RPMI8226 (cell line): ENCODE measurements at places on chromosomes 6 and 20.

GRCh38 chr20:48782901-48783308, 44.9 kb downstream of the PREX1 start:
- DNase-seq, result no peak

GRCh38 chr6:14276071-14276470, 158.5 kb downstream of the CD83 start:
- no peak for DNase-seq

- DNase-seq, result no peak
These were observed 45.0 kb downstream of the PHACTR1 start for GRCh38 chr6:12761376-12762115.

DNA sequence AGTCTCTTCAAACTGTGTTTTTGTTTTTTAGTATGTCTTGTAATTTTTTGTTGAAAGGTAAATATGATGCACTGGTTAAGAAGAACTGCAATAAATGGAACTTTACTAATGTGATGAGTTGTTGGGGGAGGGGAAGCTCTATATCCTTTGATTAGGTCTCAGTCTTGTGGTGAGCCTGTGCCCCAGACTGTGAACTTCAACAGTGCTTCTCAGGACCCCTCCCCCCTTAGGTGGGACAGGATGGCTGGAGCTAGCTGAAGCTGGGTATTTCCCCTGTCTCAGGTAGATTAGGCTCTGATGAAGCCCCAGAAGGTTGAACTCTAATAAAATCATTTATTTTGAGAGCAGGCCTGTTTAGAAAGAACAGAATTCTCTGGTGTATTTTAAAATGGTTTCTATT, 31.4 kb upstream of the TASP1 start:
- DNase-seq, result no peak

GRCh38 chr6:374956-375355, 16.6 kb upstream of the IRF4 start:
- no peak for DNase-seq

DNA sequence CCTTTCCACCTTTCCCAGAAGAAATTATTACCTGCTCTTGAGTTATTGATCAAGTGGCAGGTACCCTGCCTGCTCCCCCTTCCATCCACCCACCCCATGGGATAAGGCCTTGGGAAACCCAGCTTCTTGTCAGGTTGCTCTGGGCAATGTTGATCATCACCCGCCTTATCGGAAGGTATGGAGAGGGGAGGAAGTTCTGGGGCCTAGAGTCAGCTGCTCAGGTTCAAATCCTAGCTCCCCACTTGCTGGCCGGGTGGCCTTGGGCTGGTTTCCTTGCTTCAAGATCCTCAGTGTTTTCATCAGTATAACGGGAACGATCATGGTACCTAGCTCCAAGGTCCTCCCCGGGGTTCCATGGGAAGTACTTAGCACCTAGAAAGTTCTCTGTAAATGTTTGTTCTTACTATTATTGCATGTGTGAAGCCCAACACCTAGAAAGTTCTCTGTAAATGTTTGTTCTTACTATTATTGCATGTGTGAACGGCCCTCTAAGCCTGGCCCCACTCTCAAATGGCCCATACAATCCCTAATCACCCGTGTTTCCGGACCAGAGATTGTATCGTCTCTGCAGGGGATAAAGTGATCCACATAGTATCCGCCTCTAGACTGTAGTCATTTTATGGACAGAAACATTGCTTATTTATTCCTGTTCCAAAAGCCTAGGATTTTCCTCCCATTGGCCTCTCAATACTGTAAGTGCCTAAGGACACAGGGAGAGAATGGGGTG, 1.1 kb upstream of the PREX1 start:
- no peak for DNase-seq

DNA sequence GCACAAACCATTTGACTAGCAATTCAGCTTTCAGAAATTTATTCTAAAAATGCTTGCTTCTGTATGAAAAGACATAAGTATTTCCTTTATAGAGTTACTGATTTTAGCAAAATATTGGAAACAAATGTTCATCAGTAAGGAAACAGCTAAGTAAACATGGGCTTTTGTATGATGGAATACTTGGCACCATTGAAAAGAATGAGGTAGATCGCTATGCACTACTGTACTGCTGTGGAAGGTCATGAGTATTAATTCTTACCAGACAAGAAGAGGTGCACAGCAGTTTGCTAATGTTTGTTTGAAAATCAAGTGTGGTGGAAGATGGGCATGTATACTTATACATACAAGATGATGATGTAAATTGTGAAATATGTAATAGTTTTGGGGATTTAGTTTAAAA, 73.0 kb downstream of the FARS2 start:
- DNase-seq, result no peak

GRCh38 chr6:25486550-25486949, 165.5 kb upstream of the SCGN start:
- no peak for DNase-seq

DNA sequence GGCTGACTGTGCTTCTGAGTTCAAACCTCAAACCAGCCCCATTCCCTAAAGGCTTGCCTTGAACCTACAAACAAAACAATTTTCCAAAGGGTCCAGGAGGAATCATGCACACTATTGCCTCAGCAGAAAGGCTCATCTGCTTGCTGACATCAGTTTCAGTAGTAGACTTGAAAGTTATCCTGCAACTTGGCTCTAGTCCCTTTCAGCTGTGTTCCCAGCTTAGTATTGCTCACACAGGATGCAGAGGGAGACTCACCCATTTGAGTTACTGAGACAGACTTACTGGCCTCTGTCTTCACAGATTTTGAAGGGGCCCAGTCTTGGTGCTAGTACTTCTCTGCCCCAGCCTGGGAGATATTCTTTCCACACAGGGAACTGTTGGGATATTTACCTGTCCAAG, 38.5 kb upstream of the TFB1M start:
- DNase-seq, result no peak

GRCh38 chr20:35091816-35092523, 637 bp downstream of the TRPC4AP start:
- peak; percentile 20 for DNase-seq

- no peak for DNase-seq
These were observed 512.6 kb upstream of the SLC35B3 start for GRCh38 chr6:8947900-8948299.

GRCh38 chr6:89581689-89582088, 56.9 kb downstream of the LYRM2 start:
- no peak for DNase-seq

GRCh38 chr6:142292166-142292924, 9.5 kb upstream of the ADGRG6 start:
- no peak for DNase-seq

DNA sequence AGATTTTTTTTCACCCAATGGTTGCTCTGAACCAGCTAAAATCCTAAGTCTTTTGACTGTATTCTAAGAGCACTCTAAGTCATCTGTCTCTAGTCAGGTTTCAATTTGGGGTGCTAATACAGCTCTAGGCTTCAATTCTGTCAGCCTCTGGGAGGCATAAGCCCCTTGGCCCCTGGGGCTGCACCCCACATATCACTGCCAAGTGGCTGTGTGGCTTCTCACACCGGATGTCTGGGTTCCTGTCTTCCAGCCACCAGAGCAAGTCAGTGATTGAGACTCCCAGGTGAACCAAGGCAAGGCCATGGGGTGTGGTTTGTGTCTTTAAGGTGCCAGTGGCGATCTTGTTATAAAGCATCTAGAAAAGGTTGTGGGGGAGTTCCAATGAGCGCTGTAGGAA, 136.5 kb downstream of the TMEM242 start:
- no peak for DNase-seq

DNA sequence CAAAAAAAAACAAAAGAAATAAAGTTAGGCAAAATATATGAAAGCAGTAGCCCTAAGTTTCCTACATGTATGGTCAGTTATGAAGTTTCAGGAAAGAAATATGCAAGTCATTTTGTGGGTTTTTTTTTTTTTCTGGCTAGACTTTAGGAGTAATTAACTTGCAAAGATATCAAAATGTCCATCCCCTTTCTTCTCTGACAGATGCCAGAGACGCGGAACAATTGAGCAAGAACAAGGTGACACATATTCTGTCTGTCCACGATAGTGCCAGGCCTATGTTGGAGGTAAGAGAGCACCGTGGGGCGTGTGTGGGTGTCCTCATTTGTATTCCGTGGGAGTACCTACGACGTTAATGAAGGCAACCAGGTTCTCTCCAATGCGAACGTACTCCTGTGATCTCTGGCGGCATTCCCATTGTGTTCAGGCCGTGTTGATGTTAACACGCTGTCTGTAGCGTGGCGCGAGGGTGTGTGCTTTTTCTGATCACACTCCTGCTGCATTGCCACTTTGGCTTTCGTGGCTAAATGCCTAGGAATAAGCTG, 19.5 kb downstream of the DUSP22 start:
- no peak for DNase-seq

GRCh38 chr6:133590814-133591213, 298.1 kb upstream of the TCF21 start:
- DNase-seq, result no peak

DNA sequence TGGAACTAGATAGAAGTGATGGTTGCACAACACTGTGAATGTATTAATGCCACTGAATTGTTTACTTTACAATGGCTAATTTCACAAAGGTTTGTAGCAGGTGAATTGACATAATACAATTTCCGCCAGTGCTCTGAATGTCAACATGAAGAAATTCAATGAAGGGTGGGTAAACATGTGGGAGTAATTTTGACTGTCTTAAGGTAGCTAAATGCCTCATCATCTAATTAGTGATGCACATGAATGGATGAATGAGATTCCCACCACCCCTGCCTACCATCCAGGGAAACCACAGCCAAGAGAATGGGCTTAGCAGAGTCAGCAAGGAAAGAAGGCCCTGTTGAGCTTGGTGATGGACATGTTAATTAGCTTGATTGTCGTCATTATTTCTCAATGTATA, 275.3 kb downstream of the ALDH8A1 start:
- no peak for DNase-seq

GRCh38 chr20:18831830-18832499, 18.4 kb downstream of the SCP2D1 start:
- DNase-seq, result no peak

DNA sequence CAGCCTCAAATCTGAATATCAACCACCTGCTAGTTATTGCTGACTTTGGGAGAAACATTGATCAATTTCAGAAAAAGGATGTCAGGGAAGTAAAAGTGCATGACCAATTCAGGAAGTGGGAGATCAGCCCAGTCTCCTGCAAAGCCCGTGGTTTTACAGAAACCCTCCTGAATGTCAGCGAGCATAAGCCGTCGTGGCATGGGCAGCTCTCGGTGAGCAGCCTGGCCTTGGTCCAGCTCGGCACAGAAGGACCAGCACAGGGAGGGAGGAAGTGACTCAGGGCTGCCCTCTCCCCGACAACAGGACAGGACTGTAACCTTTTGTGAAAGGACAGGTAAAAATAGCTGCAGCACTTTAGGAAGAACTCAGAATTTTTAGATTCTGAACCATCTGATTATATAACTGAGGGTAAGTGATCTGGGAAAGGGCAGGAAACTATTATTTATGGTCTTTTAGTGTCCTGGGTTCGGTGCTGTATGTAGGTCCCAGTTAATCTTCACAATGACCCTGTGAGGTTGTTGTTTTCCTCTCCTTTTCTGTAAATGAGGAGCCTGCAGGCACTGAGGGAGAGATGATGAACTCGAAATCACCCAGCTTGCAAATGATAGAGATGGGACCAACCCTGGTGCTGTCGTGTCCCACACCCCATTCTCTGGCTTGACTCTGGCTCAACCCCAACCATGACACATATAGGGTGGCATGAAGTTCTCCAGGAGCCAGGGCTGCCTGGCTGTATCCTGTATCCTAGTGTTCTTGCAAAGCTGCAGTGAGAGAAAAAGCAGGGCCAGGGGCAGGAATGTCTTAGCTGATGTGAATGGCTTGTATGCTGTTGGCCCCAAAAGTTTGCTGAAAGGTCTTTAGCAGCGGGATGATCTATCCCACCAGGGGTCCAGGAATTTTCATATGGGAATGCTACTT, 37.6 kb downstream of the NRN1 start:
- peak; percentile 77 for DNase-seq

DNA sequence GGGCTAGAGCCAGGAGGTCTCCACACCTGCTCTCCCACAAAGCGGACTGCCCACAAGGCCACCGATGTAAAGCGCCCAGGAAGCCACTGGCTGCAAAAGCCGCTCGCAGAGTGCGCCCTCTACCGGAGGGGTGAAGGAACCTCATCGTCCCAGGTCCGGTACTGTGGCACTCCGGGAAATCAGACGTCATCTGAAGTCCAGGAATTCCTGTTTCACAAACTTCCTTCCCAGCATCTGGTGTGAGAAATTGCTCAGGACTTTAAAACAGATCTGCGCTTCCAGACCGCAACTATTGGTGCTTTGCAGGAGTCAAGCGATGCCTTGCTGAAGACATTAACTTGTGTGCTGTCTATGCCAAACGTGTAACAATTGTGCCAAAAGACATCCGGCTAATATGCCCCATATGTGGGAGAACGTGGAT, 115.1 kb upstream of the ARID1B start:
- peak; percentile 23 for DNase-seq

GRCh38 chr6:42766163-42766670, 15.6 kb upstream of the BICRAL start:
- DNase-seq, result no peak

DNA sequence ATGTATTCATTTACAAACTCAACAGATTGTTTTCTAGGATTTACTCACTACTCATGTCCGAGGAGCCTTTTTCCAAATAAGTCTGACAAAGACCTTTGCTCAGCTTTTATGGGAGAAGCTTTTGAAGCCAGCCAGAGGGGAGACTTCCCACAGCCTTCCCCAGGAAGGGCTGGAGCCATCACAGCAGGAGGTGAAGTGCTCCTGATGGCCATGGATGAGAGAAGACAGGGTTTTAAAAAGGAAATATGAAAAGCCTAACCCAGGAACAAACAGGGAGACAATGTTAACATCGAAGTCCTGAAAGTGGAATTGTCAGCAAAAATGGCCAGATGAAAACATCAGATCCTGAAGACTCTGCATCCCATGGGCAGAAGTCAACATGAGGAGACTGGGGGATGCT, 11.6 kb upstream of the TAGAP start:
- DNase-seq, result no peak

GRCh38 chr6:13283331-13283730, 45.0 kb downstream of the TBC1D7 start:
- DNase-seq, result no peak

- no peak for DNase-seq
These were observed 396.5 kb downstream of the SMOC2 start for GRCh38 chr6:168837254-168838036.

- no peak for DNase-seq
These were observed 48.6 kb downstream of the TMEM170B start for GRCh38 chr6:11586117-11586516.

- no peak for DNase-seq
These were observed 317.0 kb downstream of the ZFAND3 start for GRCh38 chr6:38136547-38136946.

- no peak for DNase-seq
These were observed 114.1 kb upstream of the SMLR1 start for GRCh38 chr6:130713144-130713543.
